ENCODE measurements at places on chromosomes 13 and 19.

DNA sequence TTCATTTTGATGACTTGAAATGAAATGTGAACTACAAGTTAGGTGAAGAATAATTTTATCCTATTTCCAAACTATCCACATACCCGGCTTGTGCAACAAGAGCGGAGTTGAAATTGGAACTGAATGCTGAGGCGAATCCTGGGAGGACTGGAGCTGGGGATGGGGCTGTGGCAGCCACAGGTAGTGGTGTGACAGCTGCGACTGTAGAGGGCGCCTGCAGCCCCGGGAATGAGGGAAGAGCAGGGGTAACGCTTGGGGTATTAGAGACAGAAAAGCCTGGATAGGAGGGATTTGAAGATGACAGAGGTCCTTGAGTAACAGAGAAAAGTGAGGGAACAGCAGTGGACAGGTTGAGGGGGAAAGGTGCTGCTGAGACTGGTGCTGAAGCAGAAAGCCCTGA is 22.0 kb upstream of the STOML3 start:
- H3K27me3 ChIP-seq, result no peaks in the 10 kb centered on the region
- H3K4me1 ChIP-seq, result no peaks in the 10 kb centered on the region
- no peak overlapping the region for H3K4me3 ChIP-seq
- no peak for DNase-seq
- H3K27ac ChIP-seq, result no peak overlapping the region

GRCh38 chr13:71524613-71525304 is 342.2 kb downstream of the DACH1 start:
- H3K4me1 ChIP-seq, result no peaks in the 10 kb centered on the region
- no peak for DNase-seq
- H3K4me3 ChIP-seq, result no peak overlapping the region
- H3K27me3 ChIP-seq, result no peaks in the 10 kb centered on the region
- no peak overlapping the region for H3K27ac ChIP-seq
- no peaks in the 10 kb centered on the region for H3K36me3 ChIP-seq

DNA sequence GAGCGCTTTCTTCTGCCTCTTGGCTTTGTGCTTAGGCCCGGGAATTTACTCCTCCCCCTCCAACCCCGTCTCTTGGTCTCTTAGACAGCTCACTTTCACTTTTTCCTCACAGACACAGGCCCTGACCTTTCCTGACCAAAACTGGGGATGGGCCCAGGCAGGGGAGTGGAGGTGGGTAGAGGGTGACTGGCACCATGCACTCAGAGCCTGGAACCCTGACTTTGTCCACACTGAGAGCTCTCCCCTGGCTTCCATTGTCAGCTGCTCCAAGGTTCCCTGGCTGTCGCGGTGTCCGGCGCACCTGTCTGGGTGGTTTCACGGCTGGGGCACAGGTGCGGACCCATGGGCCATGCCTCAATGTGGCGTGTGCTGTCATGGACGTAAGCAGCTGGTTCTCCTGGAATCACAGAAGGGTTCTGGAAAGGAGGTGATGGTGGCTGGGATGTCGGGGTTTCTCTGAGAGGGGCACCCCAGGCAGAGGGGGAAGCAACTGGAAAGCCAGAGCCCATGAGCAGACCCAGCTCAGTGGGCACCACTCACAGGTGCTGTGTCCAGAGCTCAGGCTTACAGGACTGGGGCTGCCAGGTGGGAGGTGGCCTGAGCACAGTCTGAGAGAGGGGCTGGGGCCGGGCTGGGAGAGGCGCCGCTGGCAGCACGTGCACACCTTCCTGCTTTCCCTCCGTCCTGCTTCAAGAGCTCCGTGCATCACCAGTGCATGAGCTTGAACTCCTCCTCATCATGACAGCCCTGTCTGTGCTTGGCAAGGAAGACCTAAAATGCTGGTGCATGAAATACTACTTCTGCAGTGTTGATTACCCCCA is 28.0 kb upstream of the C1QTNF9 start:
- H3K4me1 ChIP-seq, result peaks cover 48% of the 10 kb centered on the region
- no peak overlapping the region for H3K4me3 ChIP-seq
- no peaks in the 10 kb centered on the region for H3K27me3 ChIP-seq

DNA sequence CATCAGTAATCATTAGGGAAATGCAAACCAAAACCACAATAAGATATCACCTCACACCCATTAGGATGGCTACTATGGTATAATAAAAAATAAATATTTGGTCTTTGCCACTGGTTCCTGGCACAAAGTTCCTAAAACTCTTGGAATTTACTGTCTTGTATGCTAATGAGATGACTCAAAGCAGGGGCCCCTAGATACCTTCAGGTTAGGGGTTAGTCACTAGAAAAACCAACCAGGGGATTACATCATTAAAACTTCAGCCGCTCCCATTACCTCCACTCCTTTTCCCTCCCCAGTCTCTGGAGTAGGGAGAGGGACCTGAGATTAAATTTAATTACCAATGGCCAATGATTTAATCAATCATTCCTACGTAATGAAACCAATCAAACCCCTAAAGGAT is 49.6 kb downstream of the THSD1 start:
- no peaks in the 10 kb centered on the region for H3K36me3 ChIP-seq
- H3K4me3 ChIP-seq, result no peak overlapping the region
- H3K4me1 ChIP-seq, result no peaks in the 10 kb centered on the region

DNA sequence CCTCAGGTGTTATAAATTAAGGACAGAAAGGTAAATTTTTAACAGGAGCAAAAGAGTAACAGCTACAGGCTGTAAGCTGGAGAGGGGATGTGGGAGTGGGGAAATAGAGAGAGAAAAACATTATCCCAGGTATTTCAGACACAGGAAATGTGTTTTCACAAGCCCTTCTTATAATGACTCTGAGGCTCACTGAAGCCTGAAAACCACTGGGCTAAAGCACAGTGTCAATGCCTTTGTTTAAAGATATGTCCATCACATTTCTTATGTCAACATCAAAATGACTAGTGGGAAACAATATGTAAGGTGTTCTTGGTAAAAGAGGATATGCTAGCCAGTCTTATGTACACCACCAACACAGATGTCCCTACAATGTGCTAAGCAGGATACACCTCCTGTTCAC is 365.9 kb downstream of the FGF14 start:
- H3K36me3 ChIP-seq, result no peaks in the 10 kb centered on the region
- H3K4me3 ChIP-seq, result no peak overlapping the region
- no peaks in the 10 kb centered on the region for H3K27me3 ChIP-seq
- DNase-seq, result no peak
- no peaks in the 10 kb centered on the region for H3K4me1 ChIP-seq
- H3K27ac ChIP-seq, result no peak overlapping the region

GRCh38 chr13:74132152-74132775 is 1.9 kb downstream of the KLF12 start:
- DNase-seq, result no peak
- peak overlapping the region; percentile 99 for H3K27ac ChIP-seq
- H3K4me3 ChIP-seq, result peak overlapping the region; percentile 73
- peaks cover 37% of the 10 kb centered on the region for H3K4me1 ChIP-seq

- no peaks in the 10 kb centered on the region for H3K27me3 ChIP-seq
- H3K4me1 ChIP-seq, result peaks cover 19% of the 10 kb centered on the region
- no peaks in the 10 kb centered on the region for H3K36me3 ChIP-seq
- H3K4me3 ChIP-seq, result peak overlapping the region; percentile 64
- H3K27ac ChIP-seq, result no peak overlapping the region
Measured at GRCh38 chr19:17246681-17247425, 1.1 kb upstream of the NR2F6 start.

DNA sequence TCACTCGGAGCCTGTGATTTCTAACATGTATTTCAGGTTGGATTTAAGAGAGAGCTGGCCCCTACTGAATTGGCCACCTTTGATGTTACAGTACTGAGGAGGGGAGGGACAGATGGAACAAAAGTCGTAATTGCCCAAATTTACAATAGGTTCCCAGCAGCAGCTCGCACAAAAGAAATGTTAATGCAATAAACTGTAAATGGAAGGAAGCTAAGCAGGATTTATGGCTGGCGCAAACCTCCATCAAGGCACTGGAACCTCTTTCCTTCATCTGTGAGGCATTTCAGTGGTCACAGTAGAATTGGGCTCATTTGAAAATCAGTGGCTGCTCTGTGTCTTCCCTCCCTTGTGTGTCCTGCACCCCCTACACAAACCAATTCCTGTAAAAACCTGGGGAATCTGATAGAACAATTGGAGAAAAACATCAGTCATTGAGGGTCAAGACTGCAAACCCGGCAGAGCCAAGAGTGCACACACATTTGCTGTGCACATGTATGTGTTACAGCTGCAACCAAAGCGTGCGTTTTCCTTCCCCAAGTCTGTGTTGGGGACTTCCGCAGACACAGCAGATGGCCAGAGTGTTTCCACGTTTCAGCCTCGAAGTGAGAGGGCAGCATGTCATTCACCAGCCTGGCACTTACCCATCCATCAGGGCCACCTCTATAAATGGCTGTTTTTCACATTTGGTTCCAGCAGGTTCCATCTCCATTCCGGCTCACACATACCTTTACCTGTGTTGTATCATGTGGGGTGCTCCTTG is 192.8 kb downstream of the TM9SF2 start:
- H3K36me3 ChIP-seq, result no peaks in the 10 kb centered on the region
- no peak overlapping the region for H3K27ac ChIP-seq
- H3K27me3 ChIP-seq, result no peaks in the 10 kb centered on the region
- H3K4me3 ChIP-seq, result no peak overlapping the region
- H3K4me1 ChIP-seq, result no peaks in the 10 kb centered on the region

DNA sequence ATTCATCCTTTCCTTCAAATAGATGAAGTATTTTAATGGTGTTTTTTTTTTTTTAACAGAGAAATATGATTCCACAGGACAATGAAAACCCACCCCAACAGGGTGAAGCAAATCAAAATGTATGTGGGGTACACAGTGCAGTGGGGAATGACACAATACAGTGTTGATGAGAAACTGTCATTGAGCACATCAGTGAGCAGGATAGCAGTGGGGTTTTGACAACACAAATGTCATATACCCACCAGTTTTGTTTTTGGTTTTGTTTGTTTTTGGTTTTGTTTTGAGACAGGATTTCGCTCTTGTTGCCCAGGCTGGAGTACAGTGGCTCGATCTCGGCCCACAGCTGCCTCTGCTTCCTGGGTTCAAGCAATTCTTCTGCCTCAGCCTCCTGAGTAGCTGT is 29.2 kb downstream of the ZNF844 start:
- no peak overlapping the region for H3K27ac ChIP-seq
- H3K4me1 ChIP-seq, result peaks cover 15% of the 10 kb centered on the region
- H3K36me3 ChIP-seq, result no peaks in the 10 kb centered on the region
- H3K27me3 ChIP-seq, result no peaks in the 10 kb centered on the region
- no peak for DNase-seq

DNA sequence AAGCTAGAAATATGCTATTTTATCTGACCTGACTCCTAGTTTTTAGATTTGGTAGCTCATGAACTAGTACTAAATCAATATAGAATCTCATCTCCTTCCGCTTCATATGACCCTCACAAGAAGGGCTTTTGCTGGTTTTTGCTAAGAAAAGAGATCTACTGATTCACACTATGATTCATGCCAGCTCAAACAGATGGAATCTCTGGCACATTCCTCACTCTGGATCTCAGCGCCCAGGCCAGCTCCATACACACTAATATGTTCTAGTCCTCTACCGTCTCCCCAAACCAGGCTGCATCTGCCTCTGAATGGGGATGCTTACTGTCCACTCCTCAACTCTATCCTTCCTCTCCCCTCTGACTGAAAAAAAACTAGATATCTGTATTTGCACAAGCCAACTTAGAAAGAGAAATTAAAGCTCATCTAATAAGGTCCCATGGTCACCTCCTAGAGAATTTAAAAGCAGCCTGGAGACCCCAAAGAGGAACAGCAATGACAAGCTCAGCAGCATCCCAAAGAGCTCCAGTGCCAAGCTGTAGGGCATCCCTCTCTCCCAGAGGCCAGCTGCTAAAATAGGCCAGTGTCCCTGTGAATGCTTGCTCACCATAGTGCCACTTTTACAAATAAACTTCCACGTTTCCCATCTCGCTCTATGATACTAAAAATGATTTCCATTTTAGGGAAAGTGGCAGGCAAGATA is 74.9 kb downstream of the LHFPL6 start:
- no peaks in the 10 kb centered on the region for H3K36me3 ChIP-seq
- H3K4me3 ChIP-seq, result no peak overlapping the region
- H3K27me3 ChIP-seq, result no peaks in the 10 kb centered on the region
- no peaks in the 10 kb centered on the region for H3K4me1 ChIP-seq
- DNase-seq, result no peak

DNA sequence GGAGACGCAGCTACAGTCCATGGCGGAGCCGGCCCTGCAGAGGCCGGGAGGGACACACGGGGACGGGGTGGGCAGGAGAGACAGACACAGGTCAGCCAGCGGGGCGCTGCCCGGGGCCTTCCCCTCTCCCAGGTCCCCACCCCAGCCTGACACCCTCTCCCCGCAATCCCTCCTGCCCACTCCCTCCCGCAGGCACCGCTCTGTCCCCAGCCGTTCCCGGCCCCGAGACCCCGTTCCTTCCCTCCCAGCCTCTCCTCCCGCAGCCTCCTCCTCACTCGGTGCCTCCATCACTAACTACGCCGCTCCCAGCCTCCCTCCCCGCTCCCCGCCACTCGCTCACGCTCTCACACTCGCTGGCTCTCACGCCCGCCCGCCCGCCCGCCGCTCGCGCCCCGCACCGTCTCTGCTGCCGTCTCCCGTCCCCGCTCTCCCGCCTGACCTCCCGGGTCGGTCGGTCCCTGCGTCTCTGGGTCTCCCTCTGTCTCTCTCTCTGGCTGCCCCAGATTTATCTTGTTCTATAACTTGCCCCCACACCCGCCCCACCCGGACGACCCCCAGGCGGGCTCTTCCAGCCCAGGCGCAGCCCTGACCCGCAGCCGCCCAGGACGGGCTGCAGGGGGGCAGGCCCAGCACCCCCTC is 15.2 kb downstream of the ERFL start:
- H3K4me3 ChIP-seq, result no peak overlapping the region
- H3K4me1 ChIP-seq, result peaks cover 46% of the 10 kb centered on the region
- H3K36me3 ChIP-seq, result peaks cover 1% of the 10 kb centered on the region
- DNase-seq, result no peak

DNA sequence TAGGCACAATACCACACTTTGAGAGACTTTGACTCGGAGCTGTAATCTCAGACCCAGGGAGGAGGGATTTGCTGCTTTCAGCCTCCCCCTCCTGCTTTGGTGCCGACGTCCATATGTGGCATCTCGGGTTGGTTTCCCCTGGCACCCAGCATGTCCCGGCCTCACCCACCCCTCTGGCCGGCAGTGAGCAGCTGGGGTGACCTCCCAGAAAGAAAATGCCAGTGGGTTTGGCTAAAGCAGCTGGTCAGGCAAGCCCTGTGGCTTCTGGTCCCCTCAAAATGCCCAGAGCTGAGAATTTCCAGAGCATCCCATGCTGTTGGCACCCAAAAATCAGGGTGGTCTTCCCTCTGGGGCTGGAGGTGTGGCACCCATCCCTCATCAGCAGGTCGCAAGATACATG is 34.1 kb downstream of the INSR start:
- no peak for DNase-seq
- H3K27ac ChIP-seq, result no peak overlapping the region
- H3K4me1 ChIP-seq, result no peaks in the 10 kb centered on the region
- no peaks in the 10 kb centered on the region for H3K27me3 ChIP-seq
- H3K36me3 ChIP-seq, result no peaks in the 10 kb centered on the region

DNA sequence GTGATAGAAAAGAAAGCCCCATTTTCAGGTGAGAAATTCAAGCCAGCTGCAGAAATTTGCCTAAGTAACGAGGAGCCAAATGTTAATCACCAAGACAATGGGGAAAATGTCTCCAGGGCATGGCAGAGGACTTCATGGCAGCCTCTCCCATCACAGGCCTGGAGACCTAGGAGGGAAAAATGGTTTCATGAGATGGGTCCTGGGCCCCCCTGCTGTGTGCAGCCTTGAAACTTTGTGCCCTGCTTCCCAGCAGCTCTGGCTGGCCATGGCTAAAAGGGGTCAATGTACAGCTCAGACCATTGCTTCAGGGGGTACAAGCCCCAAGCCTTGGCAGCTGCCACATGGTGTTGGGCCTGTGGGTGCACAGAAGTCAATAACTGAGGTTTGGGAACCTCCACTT is 9.9 kb downstream of the N4BP2L1 start:
- H3K36me3 ChIP-seq, result peaks cover 9% of the 10 kb centered on the region
- no peaks in the 10 kb centered on the region for H3K27me3 ChIP-seq
- no peak overlapping the region for H3K27ac ChIP-seq
- no peak for DNase-seq
